Pancreas (tissue), 10 donors: ENCODE measurements at places on chromosomes 3 and 15. TPM values are rescaled to one million over a fixed set of nuclear protein-coding genes. Genes with fewer than 3 reads are reported as not detected.

Gene ARPP19
- 38.3 TPM for total RNA-seq

- no peak for DNase-seq
Observed at GRCh38 chr3:144053121-144053520, 81.5 kb downstream of the DIPK2A start.

Gene FBXL2
- 7.8 TPM for total RNA-seq

GRCh38 chr3:67495751-67496150 lies 158.7 kb downstream of the SUCLG2 start:
- DNase-seq: no peak

- DNase-seq: no peak
Observed at GRCh38 chr15:84643838-84644237, 10.2 kb downstream of the WDR73 start.

- DNase-seq: peak; percentile 34
Observed at GRCh38 chr15:70748281-70748747, 15.0 kb downstream of the UACA start.

GRCh38 chr3:34929036-34929435 lies 710.3 kb upstream of the ARPP21 start:
- no peak for DNase-seq

Gene BRK1
- total RNA-seq: 29.4 TPM

Gene SSUH2
- 0.06 TPM for total RNA-seq

- no peak for DNase-seq
Observed at GRCh38 chr3:82736696-82737277, 975.3 kb upstream of the GBE1 start.

DNA sequence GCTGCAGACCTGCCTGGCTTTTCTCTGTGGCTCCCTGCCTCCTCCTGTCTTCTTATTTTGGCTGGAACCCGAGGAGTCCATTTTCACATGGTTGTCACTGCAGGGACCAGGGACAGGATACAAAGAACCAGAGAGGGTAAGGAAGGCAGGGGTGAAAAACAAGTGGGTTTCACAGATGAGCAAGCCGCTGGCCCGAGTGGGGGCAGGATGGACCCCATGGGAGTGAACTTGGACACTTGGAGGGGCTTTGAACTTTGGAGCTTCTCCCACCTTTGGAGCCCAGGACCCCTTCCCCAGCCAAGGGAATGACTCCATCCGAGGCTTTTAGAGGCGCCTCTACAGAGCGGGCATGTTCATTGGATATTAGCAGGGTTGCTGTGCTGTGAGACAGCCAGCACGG lies 26.9 kb upstream of the ADCY5 start:
- DNase-seq: no peak

DNA sequence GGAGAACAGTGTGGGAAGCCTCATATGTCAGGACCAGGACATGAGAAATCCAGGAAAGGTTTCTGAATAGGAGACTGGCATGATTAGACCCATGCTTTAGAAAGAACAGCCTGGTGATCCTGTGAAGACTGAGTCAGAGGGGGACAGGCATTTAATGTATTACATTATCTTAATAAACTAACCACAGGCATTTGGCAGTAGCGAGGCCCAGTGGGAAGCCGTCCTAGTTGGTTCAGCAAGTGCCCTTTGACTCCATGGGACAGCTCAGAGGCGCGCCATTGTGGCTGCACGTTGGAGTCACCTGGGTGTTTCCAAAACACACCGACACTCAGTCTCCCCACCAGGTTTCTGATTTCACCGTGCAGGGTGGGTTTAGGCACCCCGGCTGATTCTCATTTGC lies 90.5 kb upstream of the DGKG start:
- DNase-seq: no peak

GRCh38 chr3:177071496-177072156 lies 125.7 kb downstream of the TBL1XR1 start:
- DNase-seq: no peak

Gene CACNA2D3
- not detected for total RNA-seq

Gene TLE3
- 37.2 TPM for total RNA-seq

DNA sequence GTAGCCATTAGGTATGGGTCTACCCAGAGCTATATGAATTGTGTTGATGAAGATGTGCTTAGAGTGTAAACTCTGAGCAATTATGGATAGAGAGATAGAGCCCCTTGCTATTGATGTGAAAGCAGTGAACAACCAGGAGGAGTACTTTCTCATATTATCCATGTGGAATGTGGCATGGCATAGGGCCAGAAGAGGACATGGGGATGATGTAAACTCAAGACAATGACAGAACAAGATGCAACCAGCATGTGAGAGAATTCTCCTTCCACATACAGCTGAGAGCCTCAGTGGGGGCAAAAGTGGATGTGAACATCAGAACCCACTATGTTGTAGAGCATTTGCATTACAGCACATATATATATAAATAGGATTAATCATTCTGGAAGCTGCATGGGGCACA lies 36.4 kb upstream of the BNC1 start:
- no peak for DNase-seq

DNA sequence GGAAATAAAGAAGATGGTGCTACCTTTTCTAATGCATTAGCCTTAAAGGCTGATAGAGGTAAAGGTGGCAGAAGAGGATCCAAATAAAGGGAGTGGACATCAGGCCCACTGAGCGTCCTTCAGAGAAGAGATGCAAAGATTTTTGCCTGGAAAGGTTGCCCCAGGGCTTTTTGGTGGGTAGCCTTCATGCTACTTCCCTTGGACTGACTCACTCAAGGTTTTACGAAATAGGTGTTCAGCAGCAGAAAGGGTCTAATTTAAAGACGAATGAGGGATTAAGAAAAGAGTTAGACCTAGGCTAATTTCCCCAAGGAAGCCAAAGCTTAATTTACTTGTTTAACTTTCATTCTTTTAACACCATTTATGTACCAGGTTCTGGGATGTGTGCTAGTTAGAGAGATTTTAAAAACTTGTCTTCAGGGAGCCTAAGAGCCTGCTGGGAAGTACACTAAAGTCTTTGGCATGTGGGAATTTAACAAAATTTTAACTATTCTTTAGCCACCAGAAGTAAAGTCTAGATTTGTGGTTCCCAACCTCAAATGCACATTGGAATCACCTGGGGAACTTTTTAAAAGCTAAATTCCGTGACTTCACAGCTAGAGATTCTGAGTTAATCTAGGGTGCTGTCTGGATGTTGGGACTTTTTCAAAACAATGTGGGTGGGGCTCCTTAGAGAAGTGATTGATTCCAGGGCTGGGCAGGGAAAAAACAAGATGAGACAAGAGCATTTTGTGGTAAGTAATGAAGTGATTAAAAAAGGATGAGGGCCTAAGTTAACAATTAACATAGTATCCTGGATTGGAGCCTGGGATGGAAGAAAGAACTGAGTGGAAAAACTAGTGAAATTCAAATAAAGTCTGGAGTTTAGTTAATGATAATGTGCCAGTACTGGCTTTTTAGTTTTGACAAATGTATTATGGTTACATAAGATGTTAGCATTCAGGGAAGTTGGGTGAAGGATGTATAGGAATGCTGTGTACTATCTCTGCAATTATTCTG lies 3.4 kb downstream of the IL20RB start:
- DNase-seq: no peak

GRCh38 chr3:180340395-180340794 lies 261.6 kb upstream of the TTC14 start:
- no peak for DNase-seq
